ENCODE measurements at places on chromosomes 2 and 18. TPM values are rescaled to one million over a fixed set of nuclear protein-coding genes. Genes with fewer than 3 reads are reported as not detected.

Gene TEX44
- not detected for polyA plus RNA-seq

Gene ASB18
- not detected for polyA plus RNA-seq

Gene VWC2L
- polyA plus RNA-seq: 0.04 TPM

Gene MOGAT1
- 0.17 TPM for polyA plus RNA-seq

Gene SRD5A2
- 0.08 TPM for polyA plus RNA-seq

Gene TBR1
- polyA plus RNA-seq: not detected

Gene GPR75
- polyA plus RNA-seq: 1.6 TPM

Gene RIT2
- 0.10 TPM for polyA plus RNA-seq

Gene ARL5A
- 38.4 TPM for polyA plus RNA-seq

Gene GULP1
- polyA plus RNA-seq: 53.6 TPM

Gene SFTPB
- polyA plus RNA-seq: 0.09 TPM

Gene FAM228A
- polyA plus RNA-seq: 1.3 TPM

Gene ANKRD23
- polyA plus RNA-seq: 3.9 TPM

Gene CLEC4F
- polyA plus RNA-seq: 0.09 TPM

Gene SERPINB4
- not detected for polyA plus RNA-seq

Gene NAT8
- polyA plus RNA-seq: 30.4 TPM

Gene GEN1
- 10.6 TPM for polyA plus RNA-seq

Gene CRACDL
- polyA plus RNA-seq: 3.0 TPM

Gene EIF2AK2
- 33.1 TPM for polyA plus RNA-seq

Gene GNAL
- 4.2 TPM for polyA plus RNA-seq

Gene SNTG2
- polyA plus RNA-seq: 4.1 TPM

Gene DCDC2C
- polyA plus RNA-seq: not detected

Gene TANC1
- polyA plus RNA-seq: 64.4 TPM

Gene FBXO48
- polyA plus RNA-seq: 1.7 TPM

Gene LCT
- polyA plus RNA-seq: 0.04 TPM

Gene KLHL41
- polyA plus RNA-seq: 1.6 TPM

Gene NDUFS1
- polyA plus RNA-seq: 70.7 TPM

Gene GALNT1
- polyA plus RNA-seq: 59.7 TPM

Gene DSC2
- polyA plus RNA-seq: 47.5 TPM

Gene RDH14
- 39.4 TPM for polyA plus RNA-seq

Gene CSRNP3
- polyA plus RNA-seq: 8.8 TPM

Gene DNER
- 58.5 TPM for polyA plus RNA-seq

Gene NT5DC4
- polyA plus RNA-seq: 0.34 TPM

Gene SPC25
- polyA plus RNA-seq: 18.6 TPM

Gene FEV
- not detected for polyA plus RNA-seq

Gene FRZB
- polyA plus RNA-seq: 9.3 TPM

Gene FNDC4
- 8.1 TPM for polyA plus RNA-seq

Gene ACTG2
- polyA plus RNA-seq: 1.2 TPM

Gene RGPD4
- not detected for polyA plus RNA-seq

Gene TCF7L1
- polyA plus RNA-seq: 58.2 TPM

Gene FOXD4L1
- polyA plus RNA-seq: 0.26 TPM

Gene TEX51
- 0.11 TPM for polyA plus RNA-seq
